ENCODE measurements at places on chromosomes 13 and 19.

DNA sequence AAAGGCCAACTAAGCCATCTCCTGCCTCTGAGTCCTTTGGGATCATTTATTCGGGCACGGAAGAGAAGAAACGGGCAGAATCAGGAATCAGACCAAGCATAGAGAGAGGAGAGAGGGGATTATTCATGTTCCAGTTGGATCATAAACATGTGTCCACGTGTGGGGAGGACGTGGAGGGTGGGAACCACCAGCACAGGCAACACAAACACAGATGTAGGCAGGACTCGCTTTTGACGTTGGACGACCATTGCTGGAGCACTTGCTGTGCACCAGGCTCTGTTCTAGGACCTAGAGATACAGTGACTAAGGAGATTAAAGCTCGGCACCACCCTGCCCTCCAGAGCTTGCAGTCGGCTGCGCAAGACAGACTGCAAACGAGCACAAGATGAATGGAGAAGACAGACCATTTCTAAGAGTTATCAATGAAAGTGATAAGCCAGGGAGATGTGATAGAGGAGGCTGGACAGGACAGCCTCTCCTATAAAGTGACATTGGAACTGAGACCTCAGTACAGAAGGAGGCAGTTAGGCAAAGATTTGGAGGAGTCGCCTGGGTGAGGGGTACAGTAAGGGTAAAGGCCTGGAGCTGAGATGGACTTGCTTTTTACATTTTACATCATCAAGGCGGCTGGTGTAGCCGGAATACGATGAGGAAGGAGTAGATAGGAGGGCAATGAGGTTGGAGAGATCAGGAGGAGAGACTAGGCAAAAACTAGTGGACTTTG, 716 bp downstream of the SH2D3A start:
- peak; percentile 32 for DNase-seq

- no peak for DNase-seq
These were observed 168.1 kb downstream of the RBM26 start for GRCh38 chr13:79237981-79238380.

DNA sequence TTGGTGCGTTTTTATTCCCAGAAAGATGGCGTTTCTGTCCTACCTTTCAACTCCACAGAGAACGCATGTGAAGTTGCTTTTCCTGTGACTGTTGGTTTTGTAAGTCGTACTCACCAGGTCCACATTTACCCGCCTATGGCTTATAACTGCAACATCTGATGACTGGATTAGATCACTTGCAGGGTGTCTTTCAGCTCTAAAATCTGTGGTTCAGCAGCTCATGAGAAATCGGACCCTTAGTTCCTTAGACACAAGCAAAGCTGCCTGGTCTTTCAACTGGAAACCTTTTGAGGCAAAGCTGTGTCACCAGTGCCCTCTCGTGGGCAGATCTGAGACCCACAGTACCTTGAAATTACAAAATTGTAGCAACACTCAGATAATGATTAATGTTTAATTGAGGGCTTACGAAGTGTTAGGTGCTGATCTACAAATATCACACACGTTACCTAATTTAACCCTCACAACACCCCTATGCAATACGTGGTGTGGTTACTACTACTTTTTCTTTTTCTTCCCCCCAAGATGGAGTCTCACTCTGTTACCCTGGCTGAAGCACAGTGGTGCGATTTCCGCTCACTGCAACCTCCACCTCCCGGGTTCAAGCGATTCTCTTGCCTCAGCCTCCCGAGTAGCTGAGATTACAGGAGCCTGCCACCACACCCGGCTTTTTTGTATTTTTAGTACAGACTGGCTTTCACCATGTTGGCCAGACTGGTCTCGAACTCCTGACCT, 65.4 kb downstream of the RUBCNL start:
- DNase-seq: peak; percentile 84

DNA sequence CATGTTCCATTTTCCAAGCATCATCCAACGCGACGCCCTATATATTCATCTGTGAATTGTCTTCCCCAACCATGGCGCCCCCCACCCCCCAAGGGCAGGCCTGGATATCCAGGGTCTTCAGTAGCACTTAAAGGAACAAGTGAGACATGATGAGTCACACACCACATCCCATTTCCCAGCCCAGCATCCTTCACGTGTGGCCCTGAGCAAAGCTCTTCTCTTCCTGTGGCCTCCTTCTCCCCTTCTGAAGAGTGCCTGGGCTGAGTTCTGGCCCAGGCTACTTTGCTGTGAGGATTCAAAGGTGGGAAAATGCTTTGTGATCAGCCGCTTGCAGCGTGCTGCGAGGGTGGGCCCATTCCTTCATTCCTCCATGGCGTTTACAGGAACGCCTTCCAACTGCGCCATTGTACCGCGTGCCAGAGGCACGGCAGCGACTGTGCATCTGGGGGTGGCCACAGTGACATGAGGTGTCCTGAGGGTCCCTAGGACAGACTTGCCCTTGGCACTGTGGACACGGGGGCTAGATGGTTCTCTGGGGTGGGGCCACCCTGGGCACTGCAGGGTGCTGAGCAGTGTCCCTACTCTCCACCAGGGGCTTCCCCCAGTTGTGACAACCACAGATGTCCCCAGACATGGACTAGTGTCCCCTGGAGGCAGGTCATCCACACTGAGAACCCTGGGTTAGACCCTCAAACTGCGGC, 11.7 kb downstream of the PLIN4 start:
- no peak for DNase-seq

DNA sequence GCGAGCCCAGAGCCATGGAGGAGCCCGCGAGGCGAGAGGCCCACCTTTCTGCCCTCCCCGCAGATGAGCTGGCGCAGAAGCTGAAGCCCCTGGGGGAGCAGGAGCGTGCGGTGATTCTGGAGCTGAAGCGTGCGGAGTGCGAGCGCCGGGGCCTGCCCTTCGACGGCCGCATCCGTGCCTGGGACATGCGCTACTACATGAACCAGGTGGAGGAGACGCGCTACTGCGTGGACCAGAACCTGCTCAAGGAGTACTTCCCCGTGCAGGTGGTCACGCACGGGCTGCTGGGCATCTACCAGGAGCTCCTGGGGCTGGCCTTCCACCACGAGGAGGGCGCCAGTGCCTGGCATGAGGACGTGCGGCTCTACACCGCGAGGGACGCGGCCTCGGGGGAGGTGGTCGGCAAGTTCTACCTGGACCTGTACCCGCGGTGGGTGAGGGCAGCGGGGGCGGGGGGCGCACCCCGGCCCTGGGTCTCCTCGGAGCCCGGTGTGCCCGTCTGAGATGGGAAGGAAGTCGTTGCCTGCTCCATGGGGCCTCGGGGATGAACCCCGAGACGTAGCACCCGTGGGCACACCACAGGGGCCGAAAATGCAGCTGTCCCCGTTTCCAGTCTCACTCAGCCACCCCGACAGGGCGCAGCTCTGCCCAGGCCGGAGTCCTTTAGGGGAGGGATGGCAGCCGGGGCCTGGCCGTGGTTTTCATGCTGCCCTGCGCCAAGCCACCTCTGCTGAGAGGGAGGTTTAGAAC, 12.1 kb upstream of the ZNF554 start:
- DNase-seq: no peak

GRCh38 chr19:56071151-56071550, 49.9 kb downstream of the ZNF787 start:
- DNase-seq: no peak

- DNase-seq: no peak
These were observed 88.8 kb downstream of the MBNL2 start for GRCh38 chr13:97310809-97311436.

DNA sequence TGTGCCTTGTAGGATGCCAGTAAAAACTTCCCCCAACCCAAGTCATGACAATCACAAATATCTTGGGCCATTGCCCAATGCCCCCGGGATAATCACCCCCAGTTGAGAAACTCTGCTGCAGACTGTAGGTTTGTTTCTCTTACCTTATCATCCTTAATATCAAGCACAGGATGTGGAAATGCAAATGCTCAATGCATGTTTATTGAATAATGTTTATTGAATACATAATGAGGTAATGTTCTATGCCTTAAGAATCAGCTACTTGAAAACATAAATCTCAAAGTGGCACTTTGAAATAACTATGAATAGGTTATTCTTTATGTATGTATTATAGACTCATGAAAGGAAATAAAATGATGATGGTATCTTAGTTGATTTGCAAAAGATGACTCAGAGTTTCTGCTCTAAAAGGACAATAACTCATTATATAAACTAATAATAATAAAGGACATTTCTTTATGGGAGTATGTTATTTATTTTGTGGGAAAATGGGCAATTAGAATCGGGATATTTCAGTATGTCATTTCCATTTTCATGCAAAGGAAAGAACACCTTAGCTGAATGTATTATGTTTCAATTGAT, 414.2 kb downstream of the EFNB2 start:
- no peak for DNase-seq

DNA sequence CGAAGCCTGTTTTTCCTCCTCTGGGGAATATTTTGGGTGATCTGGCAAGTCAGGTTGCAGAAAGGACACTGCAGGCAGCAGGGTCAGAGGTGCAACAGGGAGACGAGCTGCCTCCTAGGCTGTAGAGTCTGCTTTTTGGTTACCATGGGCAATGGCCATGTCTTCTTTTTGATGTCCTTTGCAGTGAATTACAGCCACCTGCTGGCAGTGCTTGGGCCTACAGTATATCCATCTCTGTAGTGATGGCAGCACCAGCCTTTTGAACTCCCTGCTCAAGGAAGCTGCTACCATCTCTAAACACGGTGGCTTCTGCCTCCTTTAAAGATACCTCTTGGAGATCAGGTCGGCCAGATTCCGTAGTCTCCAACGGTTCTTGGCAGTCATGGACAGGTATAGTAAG, 73.9 kb downstream of the WTIP start:
- DNase-seq: no peak

GRCh38 chr13:43872181-43872580, 7.4 kb downstream of the CCDC122 start:
- DNase-seq: no peak

DNA sequence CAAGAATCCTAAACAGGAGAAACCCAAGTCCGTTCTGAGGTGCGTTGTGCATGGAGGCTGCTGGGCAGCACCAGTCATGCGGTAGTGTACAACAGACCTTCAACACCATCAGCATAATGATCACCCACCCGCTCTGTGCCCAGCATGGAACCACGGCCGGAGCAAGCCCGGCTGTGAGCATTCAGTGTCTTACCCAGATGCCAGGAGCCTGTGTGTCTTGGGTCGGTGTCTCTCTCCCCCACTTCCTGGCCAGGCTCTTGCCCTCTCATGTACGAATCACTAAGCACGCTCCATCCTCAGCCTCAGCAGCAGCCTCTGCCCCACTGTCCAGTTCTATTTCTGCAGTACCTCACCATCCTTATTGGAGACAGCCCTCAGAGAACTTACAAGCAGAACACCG, 231.6 kb upstream of the IRS2 start:
- no peak for DNase-seq

DNA sequence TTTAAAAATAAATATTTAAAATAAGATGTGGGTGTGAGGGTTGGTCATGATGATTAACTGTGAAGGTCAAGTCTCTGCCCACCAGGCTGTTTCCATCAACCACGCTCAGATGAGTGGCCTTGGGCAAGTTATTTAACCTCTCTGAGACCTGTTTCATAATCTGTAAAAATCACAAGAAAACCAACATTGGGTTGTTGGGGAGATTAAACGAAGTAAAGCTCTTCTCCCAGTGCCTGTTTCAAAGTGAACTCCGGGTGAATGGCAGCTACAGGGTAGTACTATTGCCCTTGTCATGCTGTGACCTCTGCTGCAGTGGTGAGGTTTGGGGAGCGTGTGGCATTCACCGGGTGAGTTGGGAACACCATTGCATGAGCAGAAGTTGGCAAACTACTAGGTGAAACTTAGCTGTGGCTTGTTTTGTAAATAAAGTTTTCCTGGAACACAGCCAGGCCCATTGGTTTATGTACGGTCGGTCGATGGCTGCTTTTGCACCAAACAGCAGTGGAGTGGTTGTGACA, 153.2 kb downstream of the USP12 start:
- no peak for DNase-seq

DNA sequence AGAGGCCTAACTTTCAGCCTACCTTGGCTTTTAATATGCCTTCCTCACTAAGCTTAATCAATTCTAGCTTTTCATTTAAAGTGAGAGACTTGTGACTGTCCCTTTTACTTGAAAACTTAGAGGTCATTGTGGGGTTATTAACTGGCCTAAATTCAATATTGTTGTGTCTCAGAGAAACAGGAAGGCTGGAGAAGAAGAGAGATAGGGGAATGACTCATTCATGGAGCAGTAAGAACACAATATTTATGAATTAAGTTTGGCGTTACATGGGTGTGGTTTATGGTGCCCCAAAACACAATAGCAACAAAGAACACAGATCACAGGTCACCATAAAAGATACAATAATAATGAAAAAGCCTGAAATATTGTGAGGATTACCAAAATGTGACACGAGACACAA, 612.1 kb downstream of the TBC1D4 start:
- no peak for DNase-seq

- DNase-seq: no peak
These were observed 429.7 kb downstream of the FGF14 start for GRCh38 chr13:101972191-101972590.

- no peak for DNase-seq
These were observed 63.7 kb upstream of the WDFY2 start for GRCh38 chr13:51520524-51520923.

DNA sequence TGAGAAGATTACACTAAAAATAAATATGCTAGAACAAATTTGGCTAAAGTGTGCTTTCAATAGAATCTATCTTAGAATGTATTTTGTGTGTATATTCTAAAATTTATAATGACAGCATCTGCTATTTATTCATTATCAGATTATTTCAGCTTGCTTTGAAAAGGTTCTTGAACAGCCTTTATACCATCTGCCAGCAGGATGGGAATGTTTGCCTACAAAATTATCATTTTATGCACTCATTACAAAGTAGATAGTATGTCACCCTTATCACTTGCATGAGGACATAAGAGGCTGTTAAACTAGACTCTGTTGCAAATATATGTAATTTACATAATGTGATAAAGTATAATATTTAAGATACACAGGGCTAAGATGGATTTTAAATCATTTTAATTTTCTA, 1286.9 kb upstream of the PCDH20 start:
- DNase-seq: no peak

- DNase-seq: no peak
These were observed 303.8 kb downstream of the PCDH9 start for GRCh38 chr13:66926200-66926850.

GRCh38 chr13:22061371-22061805, 390.5 kb downstream of the FGF9 start:
- peak; percentile 48 for DNase-seq

DNA sequence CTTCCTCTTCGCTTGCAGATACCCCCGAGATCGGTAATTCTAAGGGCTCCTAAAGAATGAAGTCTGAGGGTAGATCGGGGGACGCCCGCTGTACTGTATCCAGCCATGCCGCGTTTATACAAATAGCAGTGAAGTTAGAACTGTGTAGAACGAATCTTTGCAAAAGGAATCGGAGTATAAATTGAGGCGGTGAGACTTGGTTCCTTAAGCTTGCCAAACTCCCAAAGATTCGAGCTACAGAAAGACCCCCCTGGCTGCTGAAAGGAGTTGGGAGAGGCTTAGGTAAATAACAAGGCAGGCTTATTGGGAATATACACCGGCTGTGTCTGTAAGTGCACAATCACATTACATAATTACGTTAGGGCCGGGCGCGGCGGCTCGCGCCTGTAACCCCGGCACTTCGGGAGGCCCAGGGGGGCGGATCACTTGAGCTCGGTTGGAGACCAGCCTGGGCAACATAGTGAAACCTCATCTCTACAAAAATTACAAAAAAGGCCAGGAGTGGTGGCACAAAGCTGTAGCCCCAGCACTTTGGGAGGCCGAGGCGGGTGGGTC, 12.2 kb downstream of the TMEM160 start:
- peak; percentile 48 for DNase-seq
